ENCODE measurements at places on chromosomes 6 and 20. TPM values are rescaled to one million over a fixed set of nuclear protein-coding genes. Genes with fewer than 3 reads are reported as not detected.

GJA10 gene
- total RNA-seq = not detected

TMEM74B gene
- total RNA-seq = 1.6 TPM

SLPI gene
- not detected for total RNA-seq

LY6G6C gene
- not detected for total RNA-seq

SMOC2 gene
- total RNA-seq = 26.6 TPM

MAK gene
- not detected for total RNA-seq

TRIM10 gene
- 2.1 TPM for total RNA-seq

THEMIS gene
- total RNA-seq = under 0.01 TPM

FAM210B gene
- 31.8 TPM for total RNA-seq

RAB22A gene
- 10.4 TPM for total RNA-seq

VPS16 gene
- 28.2 TPM for total RNA-seq
